Spinal cord (tissue), 10 donors: ENCODE measurements at places on chromosomes 7 and 10. TPM values are rescaled to one million over a fixed set of nuclear protein-coding genes. Genes with fewer than 3 reads are reported as not detected.
A peak's percentile ranks its signal among the peaks of the same experiment; 100 is the strongest.

Gene FOXP2
- total RNA-seq: 18.0 TPM

Gene PARD3
- 94.3 TPM for total RNA-seq

Gene SLC26A5
- 0.44 TPM for total RNA-seq

Gene SPRN
- 4.8 TPM for total RNA-seq

Gene KCND2
- 74.5 TPM for total RNA-seq

Gene INSYN2A
- total RNA-seq: 3.9 TPM

Gene MSMB
- total RNA-seq: not detected

Gene WNT8B
- total RNA-seq: 0.10 TPM

Gene STK31
- total RNA-seq: 2.0 TPM

DNA sequence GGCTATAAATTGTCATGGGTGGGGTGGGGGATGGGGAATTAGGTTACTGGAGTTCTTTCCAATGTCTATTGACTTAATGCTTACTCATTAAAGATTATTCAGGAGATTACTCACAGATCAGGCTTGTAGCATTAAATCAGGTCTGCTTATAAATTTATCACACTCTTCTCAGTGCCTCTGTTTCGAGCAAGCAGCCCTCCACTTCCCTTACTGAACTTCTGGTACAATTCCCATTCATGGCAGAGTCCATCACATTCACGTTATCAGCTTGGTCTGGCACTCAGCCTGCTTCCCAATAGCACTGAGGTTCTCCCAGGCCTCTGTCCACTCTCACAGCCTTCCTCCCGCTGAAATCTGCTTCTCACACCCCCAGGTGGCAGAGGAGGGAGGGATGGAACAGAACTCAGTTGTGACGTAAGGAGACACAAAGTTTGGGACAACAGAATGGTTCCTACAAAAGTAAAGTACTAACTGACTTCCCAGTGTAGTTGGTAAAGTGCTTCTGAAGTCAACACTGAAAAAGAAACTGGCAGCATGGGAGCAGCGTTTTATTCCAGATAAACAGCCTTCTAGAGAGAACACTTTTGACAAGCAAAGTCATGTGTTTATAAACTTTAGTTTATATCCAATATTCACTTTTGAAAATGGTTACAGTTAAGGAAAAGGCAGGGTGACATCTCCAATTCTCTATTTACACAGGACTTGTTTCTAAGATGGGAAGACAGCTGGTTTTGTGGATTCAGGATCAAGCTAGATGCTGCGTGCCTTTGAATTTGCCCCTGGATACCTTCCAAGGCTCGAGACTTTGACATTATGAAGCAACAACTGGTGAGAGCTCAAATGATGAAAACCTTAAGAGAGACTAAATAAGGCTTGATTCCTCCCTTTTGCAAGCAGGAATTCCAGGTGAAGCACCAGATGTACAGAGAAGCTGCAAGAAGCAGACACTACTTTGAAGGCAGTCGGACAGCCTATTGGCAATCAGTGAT, 81.4 kb downstream of the ATXN7L1 start:
- DNase-seq: no peak

- DNase-seq: no peak
Measured at GRCh38 chr10:116469437-116469836, 41.8 kb downstream of the PNLIPRP3 start.

DNA sequence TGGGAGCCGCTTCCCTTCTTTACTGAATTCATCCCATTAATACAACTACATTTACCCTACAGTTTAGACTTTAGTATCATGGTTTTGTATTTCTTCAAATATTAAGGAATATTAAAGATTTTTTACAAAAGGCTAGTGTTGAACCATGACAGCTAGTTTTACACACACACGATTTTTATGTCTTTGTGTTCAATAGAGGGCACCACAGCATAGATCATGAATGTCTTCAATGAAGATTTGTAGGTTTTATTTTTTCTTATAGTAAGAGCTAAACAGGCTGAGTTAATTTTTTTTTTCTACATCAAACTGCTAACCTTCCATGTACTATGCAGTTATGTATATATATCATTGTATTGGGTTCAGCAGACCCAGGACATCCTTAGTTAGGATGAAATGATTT, 76.9 kb downstream of the SNX10 start:
- DNase-seq: no peak

DNA sequence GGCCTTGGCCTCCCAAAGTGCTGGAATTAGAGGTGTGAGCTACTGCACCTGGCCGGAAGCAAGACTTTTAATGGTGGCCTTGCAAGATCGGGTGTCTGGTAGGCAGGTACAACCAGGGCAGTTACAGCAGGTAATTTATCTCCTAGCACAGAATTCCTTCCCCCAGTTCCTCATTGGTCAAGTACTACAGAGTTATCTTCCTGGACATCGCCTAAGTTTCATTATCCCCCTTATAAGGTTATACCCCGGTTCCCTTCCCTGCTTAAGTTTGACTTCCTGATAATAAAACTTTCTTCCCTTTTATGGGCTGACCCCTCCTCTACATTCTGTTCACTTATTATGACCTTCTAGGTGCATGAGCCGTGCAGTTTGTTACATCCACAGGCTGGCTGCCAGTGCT, 19.0 kb upstream of the CYP3A43 start:
- DNase-seq: no peak

- no peak for DNase-seq
Measured at GRCh38 chr10:74969093-74969492, 142.4 kb upstream of the SAMD8 start.

DNA sequence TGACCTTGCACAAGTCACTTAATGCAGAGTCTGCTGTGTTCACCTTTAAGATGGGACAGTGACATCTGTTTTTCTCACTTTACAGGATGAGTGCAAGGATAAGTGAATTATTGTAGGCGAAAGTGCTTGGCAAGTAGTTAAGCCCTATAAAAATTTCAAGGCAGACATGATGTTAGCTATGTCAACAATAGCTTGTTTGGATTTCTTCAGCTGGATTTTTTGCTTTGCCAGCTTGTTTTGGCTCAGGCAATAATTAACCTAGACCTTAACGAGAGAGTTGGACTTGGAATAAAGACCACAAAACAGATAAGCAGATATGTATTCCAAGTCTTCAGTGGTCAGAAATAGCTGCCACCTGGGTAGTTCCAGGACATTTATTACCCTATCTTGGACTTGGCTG, 255.2 kb downstream of the ARL4A start:
- DNase-seq: no peak

DNA sequence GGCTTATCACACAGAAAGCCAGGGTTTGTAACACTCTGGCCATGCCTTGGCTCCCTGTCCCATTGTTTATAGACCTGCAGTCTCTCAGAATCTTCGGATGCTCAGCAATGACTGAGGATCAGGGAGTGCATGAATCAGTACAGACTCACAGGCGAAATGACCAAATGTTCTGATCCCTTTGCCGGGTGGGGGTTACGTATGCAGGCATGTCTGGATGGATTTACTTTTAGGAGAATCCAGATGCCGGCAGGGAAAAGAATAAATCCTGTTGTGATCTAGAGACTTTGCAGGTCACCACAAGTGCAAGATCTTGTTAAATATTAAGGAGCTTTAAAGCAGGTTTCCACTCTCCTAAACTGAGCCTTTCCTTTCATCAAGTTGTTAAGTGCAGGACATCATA, 149.5 kb downstream of the SFMBT2 start:
- DNase-seq: no peak

GRCh38 chr7:39691821-39692220, 68.4 kb downstream of the RALA start:
- no peak for DNase-seq

GRCh38 chr10:6907877-6908530, 327.9 kb upstream of the PRKCQ start:
- no peak for DNase-seq

- no peak for DNase-seq
Measured at GRCh38 chr10:73991884-73992245, 6.1 kb upstream of the VCL start.

DNA sequence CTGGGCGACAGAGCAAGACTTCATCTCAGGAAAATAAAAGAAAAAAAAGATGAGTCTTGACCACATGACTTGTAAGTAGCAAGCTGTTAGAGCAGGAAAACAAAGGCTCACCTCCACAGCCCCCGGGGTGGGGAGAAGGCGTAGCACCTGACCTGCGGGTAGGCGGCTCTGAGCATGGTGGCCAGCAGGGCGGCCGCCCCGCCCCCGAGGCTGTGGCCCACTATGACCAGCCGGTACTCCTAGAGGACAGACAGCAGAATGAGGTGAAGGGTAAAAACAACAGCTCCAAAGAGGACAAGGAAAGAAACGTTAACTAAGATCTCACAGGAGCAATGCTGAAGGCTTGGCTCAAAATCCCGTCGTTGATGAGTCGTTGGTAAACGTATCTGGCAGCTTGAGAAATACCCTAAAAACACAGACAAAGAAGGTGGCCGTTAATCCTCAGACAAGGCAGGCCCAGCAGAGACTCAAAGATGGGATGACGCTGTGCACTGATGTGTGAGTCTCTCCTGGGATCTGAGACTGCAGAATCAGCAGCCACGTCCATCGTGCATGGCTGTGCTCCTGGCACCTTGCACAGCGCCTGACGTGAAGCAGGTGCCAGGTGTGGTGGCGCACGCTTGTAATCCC, 31.1 kb downstream of the DAGLB start:
- no peak for DNase-seq

DNA sequence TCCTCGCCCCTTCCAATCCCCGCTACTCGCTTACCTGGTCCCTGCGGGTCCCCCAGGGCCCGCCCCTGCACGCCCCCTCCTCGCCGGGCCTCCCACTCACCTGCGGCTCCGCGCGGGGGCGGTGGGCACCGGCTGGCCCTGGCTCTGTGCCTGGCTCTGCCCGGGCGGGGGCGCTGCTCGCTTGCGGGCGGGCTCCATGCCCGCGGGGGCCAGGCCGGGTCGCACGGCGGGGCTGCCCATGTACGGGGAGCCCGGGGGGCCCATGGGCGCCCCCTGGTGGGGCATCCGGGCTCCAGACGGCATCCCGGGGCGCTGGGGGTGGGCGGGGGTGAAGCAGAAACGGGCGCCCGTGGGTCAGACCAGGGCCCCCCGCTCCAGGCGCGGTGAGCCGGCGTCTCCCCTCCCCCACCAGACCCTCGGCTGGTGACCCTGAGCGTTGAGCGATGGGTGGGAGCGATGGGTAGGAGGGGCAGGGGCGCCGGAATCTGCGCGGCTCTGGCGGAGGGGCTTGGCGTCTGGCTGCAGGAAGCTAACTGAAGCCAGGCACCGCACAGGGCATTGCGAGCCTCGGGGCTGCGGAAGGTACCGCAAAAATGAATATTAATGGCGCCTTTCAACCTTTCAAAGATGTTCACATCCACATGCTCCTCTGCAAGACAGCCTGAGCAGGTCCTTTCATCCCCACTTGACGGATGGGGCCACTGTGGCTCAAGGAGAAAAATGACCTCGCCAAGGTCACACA, 3.0 kb downstream of the SMARCD3 start:
- no peak for DNase-seq

DNA sequence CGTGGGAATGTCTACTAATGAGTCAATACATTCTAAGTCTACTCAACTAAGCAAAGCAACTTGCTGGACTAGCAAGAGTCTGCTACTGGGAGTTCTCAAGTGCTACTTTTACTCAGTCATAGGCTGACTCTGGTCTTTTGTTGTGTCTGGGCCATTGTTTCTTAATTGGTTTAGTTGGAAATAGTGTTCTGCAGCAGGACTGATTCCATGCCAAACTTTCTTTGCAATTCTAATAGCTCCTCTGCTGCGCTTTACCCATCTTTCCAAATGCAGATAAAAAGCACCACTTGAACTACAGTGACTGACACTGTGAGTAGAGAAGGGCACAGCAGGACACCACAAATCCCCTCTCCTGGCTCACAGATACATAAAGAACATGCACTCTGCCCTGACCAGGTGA, 125.7 kb downstream of the CD36 start:
- DNase-seq: peak; percentile 62
